ENCODE measurements at places on chromosomes 12 and 14. TPM values are rescaled to one million over a fixed set of nuclear protein-coding genes. Genes with fewer than 3 reads are reported as not detected.

DNA sequence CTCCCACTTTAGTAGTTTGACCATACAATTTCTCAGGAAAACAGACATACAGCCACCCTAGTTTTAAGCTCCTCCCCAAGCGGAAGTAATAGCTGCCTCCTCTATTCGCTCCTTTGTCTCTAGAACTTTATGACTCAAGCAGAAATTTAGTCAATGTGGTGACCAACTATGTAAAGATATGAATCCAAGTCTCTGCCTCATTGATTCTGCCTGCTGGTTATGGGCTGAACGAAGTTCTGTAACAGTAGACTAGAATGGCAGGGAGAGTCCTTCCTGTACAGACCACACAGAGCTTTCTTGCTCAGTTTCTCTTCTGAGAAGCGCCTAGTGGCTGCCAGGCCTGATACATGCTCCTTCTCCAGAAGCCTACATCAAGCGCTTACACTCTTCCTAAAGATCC lies 19.1 kb downstream of the KICS2 start:
- no peak for DNase-seq

DNA sequence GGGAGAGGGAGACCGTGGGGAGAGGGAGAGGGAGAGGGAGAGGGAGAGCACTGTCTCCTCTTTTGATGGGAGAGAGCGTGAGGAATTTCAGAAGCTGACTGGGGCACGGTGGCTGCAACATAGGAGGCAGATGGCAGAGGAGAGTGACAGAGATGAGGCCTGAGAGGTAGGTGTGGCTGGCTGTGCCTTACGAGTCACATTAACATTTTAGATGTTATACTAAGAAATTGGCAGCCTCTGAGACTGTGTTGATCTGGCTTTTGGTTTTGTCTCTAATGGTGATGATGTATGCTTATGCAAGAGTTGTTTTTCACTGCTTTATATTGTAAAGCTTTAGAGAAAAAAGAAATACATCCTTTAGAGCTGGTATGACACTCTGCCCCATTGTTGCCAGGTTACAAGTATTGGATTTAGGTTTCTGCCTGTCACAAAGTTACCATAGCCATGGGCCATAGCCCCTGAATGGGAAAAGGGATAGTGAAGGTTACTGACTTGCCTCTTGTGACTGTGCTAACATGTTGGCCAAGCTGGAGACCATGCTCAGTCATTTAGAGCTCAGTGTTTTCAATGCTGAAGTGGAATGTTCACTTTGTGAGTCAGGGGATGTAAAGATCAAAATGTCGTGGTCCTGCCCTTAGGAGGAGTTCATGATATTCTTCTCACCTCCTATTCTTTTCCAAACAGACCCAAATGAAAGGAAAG lies 186.2 kb downstream of the SYNE2 start:
- DNase-seq: no peak

DNA sequence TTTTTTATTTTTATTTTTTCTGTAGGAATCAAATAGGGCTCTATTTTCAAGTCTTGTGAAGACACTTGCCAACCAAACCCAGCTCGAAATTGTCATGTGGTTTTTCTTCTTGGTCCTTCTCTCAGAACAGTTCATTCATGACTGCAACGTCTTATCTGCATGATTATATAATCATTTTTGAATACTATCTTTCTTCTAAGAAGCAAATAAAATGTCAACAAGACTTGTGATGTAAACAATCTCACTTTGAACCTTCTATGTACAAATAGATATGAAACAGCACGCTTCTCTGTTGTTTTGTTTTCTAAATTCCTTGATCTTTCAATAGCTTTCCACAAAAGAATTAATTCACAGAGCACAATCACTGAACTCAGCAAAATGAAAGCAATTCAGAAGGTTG lies 320.7 kb downstream of the SOX5 start:
- no peak for DNase-seq

DNA sequence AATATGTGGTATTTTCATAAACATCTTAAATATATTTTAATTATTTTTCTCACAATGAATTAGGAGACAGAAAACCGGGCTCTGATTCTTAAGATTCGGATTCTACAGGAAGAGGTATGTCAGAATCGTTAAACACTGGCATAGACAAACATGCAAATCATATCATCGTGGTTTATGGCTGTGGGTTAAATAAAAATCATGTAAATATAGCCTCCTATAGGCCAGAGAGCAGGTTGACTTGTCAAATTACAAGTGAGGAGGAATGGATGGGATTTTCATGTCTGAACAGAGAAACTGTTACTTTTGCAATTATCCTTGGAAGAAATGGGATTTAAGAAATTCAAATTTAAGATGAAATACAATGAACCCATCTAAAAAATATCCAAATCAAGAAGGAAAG lies 74.9 kb upstream of the BCAT1 start:
- DNase-seq: no peak

DNA sequence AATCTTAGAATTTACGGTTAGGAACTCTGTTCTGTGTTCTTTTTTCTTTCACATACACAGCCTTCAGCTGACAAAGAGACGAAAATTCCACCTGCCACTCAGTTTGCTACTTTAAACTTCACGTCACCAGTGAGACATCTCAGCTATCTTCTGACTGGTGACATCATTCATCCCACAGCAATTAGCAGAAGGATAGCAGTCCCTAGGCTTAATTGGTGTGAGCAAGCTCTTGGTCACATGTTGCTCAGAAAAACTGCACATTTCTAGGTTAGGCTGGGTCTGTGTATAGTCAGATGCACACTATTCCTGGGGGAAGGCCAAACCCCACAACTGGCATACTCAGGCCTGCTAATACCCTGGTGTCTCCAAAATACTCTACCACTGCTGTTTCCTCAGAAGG lies 23.9 kb downstream of the SLC7A7 start:
- DNase-seq: no peak

DNA sequence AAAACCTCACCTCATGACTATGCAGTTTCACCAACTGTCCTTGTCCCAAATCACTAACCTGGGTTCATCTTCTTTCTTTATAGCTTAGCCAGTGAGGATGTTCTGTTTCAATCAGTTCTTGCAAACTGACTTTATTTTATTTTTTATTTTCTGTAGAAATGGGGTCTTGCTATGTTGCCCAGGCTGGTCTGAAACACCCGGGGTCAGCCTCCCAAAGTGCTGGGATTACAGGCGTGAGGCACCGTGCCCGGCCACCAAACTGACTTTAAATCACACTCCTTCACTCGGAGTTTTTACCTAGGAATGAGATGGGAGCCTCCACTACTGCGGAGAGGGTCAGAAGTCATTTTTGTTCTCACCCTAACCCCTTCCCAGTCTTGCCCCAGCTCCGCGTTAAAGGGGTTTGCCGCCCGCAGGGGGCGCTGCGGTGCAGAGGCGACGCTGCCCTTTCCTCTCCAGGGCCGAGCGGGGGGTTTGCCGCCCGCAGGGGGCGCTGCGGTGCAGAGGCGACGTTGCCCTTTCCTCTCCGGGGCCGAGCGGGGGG lies 7.0 kb upstream of the B4GALNT3 start:
- DNase-seq: no peak

- DNase-seq: no peak
Observed at GRCh38 chr12:62744551-62744950, 190.4 kb downstream of the PPM1H start.

GRCh38 chr12:125402874-125403789 lies 337.9 kb downstream of the AACS start:
- DNase-seq: peak; percentile 3

GRCh38 chr12:50612882-50613281 lies 108.1 kb downstream of the DIP2B start:
- DNase-seq: no peak

DNA sequence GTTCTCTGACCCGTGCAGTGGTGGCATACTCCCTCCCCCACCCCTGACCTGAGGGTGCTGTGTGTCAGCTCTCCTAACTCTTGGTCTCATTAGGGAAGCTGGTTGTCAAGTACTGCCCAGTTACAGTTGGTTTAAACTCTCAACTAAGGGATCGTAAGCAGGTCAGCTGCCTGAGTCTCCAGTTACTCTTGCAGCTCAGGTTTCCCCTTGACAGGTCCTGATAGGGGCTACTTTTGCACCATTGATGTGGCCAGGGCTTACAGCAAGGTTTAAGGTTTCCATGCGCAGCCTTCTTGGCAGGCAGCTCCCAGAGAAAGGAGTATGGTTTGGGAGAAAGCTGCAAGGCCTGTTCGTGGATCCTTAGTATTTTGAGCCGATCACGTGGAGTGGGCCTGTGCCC lies 74.5 kb downstream of the ETV6 start:
- no peak for DNase-seq

GRCh38 chr12:29155079-29155478 lies 6.0 kb downstream of the FAR2 start:
- no peak for DNase-seq

GRCh38 chr14:78254911-78255461 lies 84.8 kb downstream of the NRXN3 start:
- DNase-seq: no peak

- DNase-seq: peak; percentile 61
Observed at GRCh38 chr12:50220363-50220995, 53.3 kb upstream of the CERS5 start.

DNA sequence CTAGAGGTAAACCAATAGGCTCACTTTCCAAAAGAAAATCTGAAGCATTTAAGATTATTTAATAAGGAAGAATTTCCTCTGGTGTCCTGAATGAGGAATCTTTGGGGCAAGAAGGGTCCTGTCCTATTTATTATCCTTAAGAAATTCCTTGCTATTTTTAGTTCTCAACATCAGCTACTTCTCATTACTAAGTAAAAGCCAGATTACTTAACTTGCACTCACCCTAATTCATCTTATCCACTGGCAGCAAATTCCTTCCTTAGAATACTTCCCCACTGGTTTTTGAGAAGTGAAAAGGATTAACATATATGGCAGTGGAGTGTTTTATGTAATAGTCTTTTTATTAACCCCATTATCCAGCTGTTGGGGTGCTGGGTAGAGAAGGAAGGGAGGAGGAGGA lies 767.7 kb downstream of the DIO2 start:
- DNase-seq: no peak

- no peak for DNase-seq
Observed at GRCh38 chr12:78088391-78088832, 257.7 kb downstream of the NAV3 start.

DNA sequence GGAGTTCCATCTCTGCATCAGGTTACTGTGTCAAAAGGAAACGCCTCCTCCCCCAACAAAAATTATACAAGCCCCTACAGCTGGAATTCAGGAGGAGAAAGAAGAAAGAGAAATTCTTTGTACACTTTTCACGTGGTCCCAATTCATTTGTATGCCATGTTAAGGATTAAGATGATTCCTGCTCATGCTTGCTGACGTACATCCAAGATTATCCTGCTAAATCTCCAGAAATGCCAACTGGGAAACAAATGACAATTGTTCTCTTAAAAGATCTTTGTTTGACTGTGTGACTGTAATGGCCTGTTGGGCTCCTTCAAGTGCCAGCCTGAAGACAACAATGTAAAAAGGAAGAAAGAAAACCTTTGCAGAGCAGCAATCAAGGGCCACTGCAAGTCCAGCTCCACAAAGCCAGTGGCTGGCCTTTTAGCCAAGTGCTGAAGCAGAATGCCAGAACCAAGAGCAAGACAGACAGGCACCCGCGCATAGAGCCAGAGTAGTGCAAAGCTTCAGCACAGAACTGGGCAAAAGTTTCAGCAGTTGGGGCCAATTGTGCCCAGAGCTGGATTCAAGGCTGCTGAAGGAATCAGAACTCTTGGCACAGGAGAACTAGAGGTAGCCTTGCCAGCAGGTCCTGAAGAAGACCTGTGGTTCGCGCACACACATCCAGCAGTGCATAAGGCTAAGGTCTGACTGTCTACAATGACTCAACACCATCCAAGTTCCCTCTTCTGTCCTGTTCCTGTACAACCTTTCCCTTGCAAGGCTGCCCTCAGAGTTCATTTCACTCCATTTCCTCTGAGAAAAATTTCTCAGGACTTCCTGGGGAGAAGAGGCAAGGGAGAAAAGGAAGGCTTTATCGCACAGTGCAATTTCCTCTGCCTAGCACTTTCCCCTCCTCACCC lies 209.7 kb upstream of the BMP4 start:
- DNase-seq: no peak

- DNase-seq: no peak
Observed at GRCh38 chr12:64473176-64473575, 21.3 kb downstream of the TBK1 start.

- DNase-seq: no peak
Observed at GRCh38 chr12:62371661-62372060, 95.0 kb upstream of the MON2 start.

GRCh38 chr14:50797250-50798047 lies 33.5 kb downstream of the NIN start:
- DNase-seq: no peak

GRCh38 chr14:52937869-52938268 lies 13.0 kb downstream of the FERMT2 start:
- no peak for DNase-seq

DNA sequence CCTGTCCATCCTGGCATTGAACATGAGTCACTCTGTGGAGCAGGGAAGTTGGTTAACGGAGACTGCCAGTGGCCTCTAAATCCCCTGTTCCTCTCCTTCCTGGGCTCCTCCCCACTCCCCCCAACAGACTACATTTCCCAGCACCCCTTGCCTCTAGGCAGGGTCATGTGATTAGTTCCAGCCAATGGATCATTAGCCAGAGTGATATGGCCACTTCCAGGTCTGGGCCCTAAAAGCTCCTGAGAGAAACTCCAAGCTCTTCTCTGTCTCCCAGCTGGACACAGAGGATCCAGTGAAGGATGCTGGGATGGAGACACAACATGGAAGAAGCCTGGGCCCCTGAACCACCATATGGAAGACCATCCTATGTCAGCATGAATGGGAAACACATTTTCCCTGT lies 54.4 kb upstream of the RFLNA start:
- no peak for DNase-seq

DNA sequence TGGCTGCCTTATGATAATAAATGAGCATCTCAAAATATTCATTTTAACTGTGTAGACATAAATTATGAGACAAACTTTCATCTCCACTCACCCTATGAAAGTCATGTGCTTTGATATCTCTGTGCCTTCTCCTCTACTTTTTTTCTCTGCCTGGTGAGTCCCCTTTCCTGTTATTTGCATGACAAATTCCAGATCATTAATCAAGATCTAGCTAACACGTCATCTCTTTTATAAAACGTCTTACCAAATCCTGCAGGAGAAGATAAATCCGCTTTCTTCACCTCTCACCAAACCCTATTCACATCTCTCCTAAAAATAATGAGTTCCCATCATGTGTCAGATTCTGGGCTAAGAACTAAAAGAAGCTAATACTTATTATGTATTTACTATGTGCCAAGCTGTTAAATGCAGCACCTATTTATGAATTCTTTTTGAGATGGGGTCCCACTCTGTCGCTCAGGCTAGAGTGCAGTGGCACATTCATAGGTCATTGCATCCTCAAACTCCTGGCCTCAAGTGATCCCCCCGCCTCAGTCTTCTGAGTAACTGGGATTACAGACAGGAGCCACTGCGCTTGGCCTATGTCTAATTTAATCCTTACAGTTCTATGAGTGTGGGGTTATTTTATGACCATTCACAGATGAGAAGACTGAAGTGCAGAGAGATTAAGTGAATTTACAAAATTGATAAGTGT lies 26.7 kb downstream of the SPX start:
- DNase-seq: no peak

- DNase-seq: no peak
Observed at GRCh38 chr14:68668531-68668930, 124.3 kb downstream of the ZFP36L1 start.

GRCh38 chr12:48956279-48957140 lies 777 bp downstream of the ARF3 start:
- peak; percentile 93 for DNase-seq

Gene P2RX2
- polyA plus RNA-seq: not detected

Gene HOXC11
- 7.1 TPM for polyA plus RNA-seq

Gene GDF3
- not detected for polyA plus RNA-seq

Gene NFATC4
- polyA plus RNA-seq: 34.8 TPM

Gene OAS1
- 5.2 TPM for polyA plus RNA-seq

Gene RSRC2
- polyA plus RNA-seq: 101 TPM

Gene HHIPL1
- polyA plus RNA-seq: 1.5 TPM
